ENCODE measurements at places on chromosomes 5 and 9. TPM values are rescaled to one million over a fixed set of nuclear protein-coding genes. Genes with fewer than 3 reads are reported as not detected.

Gene PCDHGA10
- 12.0 TPM for total RNA-seq

Gene C1QTNF2
- total RNA-seq: 3.1 TPM

Gene ANKRD34B
- total RNA-seq: 0.16 TPM

Gene ARL14EPL
- total RNA-seq: not detected

Gene DYNC2I2
- 32.0 TPM for total RNA-seq

Gene BRD9
- 36.5 TPM for total RNA-seq

Gene FCN2
- total RNA-seq: not detected

Gene OBP2B
- not detected for total RNA-seq

Measured in occipital lobe (tissue), 3 donors.